ENCODE measurements at places on chromosomes 2 and 18.
A peak's percentile ranks its signal among the peaks of the same experiment; 100 is the strongest.

- no peak for DNase-seq
Measured at GRCh38 chr2:9394816-9395215, 28.5 kb downstream of the ITGB1BP1 start.

DNA sequence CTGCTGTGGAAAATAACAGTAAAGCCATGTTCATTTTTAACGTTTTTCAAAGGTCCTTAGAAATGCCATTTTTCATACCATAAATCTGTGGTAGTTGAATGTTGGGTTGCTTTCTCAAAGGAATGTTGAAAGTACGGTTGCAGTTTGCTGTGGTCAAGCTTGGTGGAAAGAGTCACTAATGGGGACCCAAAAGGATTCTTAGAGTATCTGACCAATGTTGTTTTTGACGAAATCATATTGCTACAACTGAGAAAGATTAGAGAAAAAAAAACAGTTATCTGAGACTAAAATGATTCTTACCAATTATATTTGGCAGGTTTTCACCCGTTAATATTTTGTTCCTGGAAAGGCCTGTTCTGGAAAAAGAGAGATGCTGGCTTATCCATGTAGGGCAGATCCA is 439.5 kb upstream of the ETAA1 start:
- no peak for DNase-seq

- no peak for DNase-seq
Measured at GRCh38 chr2:154640000-154640399, 58.5 kb upstream of the KCNJ3 start.

- no peak for DNase-seq
Measured at GRCh38 chr18:9775178-9775577, 67.1 kb downstream of the RAB31 start.

DNA sequence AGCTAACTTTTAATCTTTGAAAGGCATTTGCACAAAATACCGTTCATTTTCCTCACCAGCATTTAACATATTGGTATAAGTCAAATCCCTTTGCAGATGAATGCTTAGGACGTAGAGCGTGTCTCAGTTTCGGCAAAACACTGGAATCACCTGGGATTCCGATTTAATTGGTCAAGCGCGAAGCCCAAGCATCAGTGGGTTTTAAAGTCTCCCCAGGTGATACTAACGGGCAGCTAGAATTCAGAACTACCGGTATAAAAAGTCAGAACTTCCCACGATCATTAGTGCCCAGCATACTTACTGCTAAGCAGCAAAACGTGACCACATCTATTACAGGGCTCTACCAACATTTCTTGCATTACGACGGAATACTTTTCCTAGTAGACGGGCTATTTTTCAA is 24.6 kb downstream of the ALPK2 start:
- no peak for DNase-seq

DNA sequence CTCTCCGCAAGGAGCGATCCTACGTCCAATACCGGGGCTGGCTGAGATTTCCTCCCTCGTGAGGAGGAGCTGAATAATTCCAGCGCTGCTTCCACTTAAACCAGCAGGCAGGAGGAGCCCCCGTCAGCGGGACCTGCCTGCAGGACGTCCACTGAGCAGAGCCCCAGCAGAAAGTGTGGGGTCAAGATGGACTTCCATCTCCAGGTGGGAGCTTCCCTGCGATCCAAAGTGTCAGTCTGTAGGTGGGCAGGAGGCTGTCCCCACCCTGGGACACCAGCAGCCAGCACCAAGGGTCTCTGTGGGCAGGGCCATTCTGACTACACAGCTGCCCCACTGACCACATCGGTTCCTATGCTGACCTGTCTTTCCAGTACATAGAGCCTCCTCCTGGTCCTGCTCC is 462 bp upstream of the OTOS start:
- no peak for DNase-seq

GRCh38 chr2:66134138-66134701 is 300.7 kb upstream of the MEIS1 start:
- DNase-seq, result no peak

DNA sequence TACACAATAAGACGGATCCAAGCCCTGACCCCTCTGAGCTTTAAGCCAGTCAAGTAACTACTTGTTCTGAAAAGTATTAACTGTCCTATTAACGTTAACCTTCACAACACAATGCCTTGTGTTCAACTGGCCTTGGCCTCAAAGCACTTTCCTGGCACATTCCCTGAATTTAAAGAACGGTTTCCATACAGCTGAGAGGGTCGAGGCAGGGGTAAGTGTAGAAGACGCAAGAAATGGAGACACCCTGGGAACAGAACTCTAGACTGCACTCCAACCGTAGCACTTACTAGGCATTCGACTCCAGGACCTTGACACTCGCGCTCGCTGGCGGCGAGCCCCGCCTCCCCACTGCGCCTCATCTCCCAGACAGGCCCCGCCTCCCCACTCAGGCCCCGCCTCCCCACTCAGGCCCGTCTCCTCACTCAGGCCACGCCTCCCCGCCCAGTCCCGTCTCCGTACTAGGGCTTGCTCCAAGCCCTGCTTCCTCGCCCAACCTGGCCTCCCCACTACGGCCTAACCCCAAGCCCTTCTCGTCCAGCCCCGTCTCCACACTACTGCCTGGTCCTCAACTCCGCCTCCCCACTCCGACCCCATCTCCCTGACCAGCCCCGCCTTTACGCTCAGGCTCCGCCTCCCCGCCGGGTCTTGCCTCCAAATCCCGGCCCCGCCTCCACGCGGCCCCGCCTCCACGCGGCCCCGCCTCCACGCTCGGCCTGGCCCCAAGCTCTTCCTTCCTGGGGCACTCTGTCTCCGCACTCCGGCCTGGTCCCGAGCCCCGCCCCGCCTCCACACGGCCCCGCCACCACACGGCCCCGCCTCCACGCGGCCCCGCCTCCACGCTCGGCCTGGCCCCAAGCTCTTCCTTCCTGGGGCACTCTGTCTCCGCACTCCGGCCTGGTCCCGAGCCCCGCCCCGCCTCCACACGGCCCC is 887 bp upstream of the TMEM87B start:
- DNase-seq, result peak; percentile 94

- no peak for DNase-seq
Measured at GRCh38 chr2:75428646-75429443, 131.9 kb downstream of the EVA1A start.

- DNase-seq, result no peak
Measured at GRCh38 chr2:54581326-54582039, 125.4 kb downstream of the SPTBN1 start.

DNA sequence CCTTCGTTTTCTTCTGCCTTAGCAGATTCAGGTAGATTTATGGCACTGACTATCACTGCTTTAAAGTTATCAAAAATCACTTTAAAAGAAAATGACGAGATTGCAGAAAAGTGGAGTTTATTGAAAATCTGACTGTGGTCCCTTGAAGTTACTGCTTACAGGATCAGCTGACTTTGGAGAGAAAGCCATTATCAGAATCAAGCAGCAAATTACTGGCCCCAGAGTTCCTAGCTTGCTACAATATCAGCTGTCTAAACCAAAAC is 18.5 kb downstream of the MBP start:
- no peak for DNase-seq

Data from stimulated activated CD8-positive, alpha-beta memory T cell treated with anti-CD3 and anti-CD28 coated beads, Interleukin-12 subunit alpha, Interleukin-12 subunit beta, amount 100 ng/mL, for 4 hours (primary cell).